Nucleus accumbens (tissue), 56 donors: ENCODE measurements at places on chromosomes 7 and 10.
A peak's percentile ranks its signal among the peaks of the same experiment; 100 is the strongest.

DNA sequence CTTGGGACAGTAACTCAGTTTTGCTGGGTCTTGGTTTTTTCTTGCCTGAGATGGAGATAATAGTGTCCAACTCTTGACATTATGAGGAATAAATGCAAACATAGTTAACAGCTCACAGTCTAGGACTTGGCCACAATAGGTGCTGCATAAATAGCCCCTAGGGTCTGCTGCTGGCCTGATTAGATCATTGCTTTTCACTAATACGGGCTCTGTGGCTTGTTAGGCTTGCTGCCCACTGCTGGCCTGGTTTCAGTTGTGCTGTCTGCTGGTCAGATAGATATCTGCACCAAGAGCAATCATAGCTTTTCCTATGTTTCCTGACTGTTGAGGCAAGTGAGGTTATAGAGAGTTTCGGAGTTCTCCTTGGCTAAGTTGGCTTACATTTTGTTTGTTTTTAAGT lies 246.1 kb downstream of the DNAJB9 start:
- no peak for DNase-seq

GRCh38 chr7:137484326-137484725 lies 140.8 kb upstream of the PTN start:
- DNase-seq = no peak

DNA sequence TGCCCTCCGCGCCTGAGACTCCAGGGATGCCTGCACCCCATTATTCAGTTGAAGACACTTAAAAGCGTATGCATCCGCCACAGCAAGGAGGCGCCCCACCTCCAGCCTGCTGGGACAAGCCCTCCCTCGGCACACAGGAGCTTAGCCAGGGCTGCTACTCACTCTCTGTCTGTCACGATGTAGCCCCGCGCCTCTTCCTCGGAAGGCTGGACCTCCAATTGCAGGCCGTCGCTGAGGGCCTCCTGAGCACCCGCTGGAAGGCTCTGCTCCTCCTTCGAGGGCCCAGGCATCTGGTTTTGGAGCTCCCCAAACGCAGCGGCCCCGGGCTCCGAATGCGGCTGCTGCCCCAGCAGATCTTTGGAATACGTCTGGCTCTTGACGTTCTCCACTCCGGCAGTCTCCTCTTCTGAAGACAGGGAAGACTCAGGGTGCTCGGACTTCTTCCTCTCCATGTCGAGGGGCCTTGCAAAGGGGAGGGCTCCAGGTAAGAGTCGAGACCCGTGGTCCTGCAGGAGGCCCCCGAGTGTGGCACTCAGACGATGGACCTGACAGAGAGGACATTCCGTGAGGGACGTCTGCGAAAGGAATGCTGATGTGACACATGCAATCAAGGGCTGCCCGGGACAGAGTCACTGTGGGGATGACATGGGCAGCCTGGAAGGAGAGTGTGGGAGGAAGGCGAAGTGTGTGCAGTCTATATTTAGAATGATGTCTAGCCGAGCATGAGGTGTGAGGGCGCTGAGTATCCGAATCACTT lies 453.9 kb downstream of the PTPRN2 start:
- no peak for DNase-seq

- peak; percentile 82 for DNase-seq
Observed at GRCh38 chr7:95549818-95550529, 46.3 kb downstream of the PDK4 start.

DNA sequence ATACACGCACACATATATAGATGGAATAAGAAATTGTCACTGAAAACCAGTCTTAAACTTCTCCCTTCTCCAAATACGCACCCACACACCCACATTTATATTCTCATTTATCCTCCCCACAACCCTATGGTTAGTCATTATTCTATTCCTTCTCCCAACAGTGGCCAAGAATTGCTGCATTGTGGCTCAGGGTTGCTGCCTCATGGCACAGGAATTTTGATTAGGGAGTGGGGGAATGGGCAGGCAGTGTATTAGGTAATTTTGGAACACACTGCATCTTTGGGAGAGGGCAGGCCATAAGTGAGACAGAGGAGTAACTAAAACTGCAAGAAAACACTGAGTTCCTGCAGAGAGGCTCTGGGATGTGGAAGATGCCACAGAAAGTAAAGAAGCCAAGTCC lies 35.7 kb downstream of the NAPEPLD start:
- DNase-seq = no peak

DNA sequence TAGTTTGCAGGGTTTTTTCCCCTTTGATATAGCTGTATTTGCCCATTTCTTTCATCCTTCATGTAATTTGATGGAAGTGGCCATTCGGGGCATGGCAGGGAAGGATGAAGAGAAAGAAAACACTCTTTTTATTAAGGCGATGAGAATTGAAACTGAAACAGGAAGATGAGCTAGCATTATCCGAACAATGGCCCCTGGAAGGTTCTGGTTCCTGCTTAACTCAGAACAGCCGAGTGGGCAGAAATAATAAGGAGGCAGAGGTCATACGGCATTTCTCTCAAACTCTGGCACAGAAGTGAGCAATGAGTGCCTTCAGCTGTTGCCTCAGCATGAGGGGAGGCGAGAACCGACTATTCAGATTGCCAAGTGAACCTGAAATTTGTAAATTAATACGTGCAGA lies 113.2 kb upstream of the MYO3A start:
- DNase-seq = no peak

- DNase-seq = no peak
Observed at GRCh38 chr10:85597006-85597405, 769.6 kb downstream of the GRID1 start.

- no peak for DNase-seq
Observed at GRCh38 chr10:100828738-100829096, 83.3 kb downstream of the PAX2 start.

- no peak for DNase-seq
Observed at GRCh38 chr7:78438433-78438832, 639.9 kb downstream of the PHTF2 start.

- DNase-seq = no peak
Observed at GRCh38 chr10:17009212-17009700, 120.4 kb downstream of the CUBN start.

DNA sequence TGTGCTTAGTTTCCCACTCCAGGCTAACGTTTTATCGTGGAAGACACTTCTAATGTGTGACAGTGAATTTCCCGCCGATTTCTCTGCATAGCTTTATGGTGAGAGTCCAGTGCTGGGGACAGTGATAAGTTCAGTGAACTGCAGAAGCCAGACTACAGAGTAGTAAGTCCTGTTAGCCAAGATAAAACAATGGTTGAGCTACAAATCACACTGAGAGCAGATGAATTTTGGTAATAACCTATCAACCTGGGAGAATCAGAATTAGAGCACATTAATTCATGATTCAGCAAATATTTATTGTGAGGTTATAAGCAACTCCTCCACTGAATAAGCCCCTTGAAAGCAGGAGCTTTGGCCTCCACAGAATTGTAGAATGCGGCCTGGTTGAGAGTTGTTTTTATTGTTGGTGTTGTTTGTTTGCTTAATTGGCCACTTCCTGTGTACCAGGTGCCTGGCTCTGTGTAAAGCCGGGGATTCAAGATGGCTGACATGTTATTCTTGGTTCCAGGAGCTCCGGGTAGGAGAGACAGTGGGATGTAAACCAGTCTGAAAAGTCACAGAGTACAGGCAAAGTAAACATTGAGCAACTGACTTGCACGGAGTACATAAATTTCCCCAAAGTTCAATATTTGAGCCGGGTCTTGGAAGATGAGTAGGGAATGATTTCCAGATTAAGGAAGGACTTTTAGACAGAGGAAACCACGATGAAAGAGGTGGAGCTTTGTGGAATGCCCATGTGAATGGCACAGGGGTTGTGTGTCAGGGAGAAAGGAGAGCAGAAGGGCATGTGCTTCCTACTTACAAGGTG lies 112.7 kb downstream of the SNX10 start:
- no peak for DNase-seq
